ENCODE measurements at places on chromosomes 2 and 18.
A peak's percentile ranks its signal among the peaks of the same experiment; 100 is the strongest.

DNA sequence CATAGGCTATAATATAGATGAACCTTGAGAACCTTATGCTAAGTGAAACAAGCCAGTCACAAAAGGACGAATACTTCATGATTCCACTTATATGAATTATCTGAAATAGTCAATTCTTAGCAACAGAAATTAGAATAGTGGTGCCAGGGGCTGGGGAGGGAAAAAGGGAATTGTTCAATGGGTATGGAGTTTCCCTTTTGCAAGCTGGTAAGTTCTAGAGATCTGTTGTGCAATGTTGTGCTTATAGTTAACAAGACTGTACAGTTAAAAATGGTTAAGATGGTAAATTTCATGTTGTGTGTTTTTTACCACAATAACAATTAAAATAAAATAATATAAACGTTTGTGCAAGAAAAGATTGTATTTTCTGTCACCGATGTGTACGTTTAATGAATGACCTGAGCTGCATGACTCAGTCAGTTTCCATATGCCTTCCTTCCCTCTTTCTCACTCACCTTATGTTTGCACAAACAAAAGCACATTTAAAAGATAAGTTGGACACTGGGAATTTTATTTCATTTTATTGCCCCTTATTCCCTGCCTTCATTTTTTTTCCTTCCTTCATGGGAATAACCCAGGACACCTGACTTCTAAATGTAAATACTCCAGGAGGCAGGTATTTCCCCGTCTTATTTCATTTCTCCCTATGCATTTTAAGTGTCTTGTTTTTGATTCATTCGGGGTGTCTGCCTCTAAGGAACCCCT lies 143.7 kb upstream of the TTC39C start:
- DNase-seq, result peak; percentile 75

DNA sequence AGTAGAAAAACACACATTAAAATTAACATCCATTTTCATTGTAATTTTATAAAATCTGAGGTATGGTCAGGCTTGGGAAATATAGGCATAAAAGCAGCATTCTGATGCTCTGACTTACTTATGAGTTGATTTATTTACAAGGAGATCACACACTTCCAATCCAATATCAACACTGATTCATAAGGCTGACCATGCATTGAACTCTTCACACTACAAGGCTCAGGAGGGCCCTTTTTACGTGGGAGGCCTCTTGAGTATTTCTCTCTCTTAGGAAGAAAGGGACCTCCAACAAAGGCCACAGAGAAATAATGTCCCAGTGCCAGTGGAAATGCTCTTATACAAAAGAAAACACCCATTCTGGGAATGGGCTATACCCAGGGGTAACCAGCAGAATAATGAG lies 222.8 kb downstream of the NAPG start:
- DNase-seq, result no peak

DNA sequence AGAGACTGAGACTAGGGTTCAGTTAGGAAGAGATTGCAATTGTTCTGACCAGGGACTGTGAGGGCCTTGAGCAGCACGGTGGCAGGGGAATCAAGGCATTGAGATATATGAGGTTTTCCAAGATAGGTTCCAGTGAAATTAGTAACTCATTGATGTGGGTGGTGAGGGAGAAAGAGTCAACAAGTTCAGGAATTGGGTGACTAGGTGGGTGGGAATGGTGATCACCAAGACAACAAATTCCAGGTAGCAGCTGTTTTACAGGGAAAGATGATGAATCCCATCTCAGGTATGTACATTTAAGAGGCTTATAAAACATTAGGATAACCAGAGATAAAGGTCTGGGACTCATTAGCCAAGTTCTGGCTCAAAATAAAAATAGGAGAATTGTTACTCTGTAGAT lies 251.5 kb upstream of the MGAT5 start:
- DNase-seq, result no peak

- peak; percentile 82 for DNase-seq
Observed at GRCh38 chr2:67465623-67466022, 68.5 kb downstream of the ETAA1 start.

DNA sequence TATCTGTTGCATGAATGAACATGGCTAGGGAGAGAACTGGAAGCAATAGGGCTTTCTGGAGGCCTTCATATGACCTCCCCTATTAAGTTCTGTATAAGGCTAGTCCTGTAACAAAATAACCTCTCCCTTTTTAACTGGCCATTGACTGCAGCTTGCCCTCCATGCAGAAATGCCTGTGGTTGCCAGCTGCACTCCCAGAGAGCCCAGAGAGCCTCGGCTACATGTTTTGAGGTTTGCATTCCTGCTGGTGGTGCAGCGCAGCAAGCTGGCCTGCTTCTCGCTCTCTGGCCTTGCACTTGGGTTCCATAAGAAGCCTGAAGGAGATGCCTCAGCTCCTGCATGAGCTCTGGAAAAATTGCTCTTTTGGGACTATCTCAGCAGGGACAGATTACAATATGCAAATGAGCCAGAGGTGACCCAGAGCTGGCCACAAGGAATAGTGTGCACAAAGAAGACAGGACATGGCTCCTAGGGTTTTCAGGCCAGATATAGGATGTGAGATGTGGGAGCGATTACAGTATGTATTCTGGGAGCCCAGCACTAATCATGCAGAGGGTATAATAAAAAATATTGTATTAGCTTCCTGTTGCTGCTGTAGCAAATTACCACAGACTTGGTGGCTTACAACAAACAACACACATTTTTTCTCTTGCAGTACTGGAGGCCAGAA lies 186.7 kb downstream of the INSIG2 start:
- DNase-seq, result no peak

All from NCI-H69 (cell line).